ENCODE measurements at places on chromosomes 6 and 20.

DNA sequence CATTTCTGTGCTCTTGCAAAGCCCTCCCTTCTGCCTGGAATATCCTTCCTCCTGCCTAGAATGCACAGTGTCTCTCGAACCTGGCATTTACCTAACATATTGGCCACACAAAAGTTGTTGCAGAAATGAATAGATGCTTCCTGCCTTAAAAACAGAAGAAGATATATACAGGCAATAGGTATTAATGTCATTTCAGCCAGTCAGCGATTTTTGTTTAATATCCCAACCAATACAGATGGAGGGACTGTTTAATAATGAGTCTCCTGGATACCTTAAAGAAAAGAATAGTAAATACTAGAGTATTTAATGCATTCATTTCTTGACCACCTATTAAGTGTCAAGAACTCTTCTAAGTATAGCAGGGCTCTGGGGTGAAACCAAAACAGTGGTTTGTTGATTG, 70.3 kb downstream of the MBOAT1 start:
- no peak for DNase-seq

- no peak for DNase-seq
Observed at GRCh38 chr6:169064194-169064593, 189.5 kb downstream of the THBS2 start.

DNA sequence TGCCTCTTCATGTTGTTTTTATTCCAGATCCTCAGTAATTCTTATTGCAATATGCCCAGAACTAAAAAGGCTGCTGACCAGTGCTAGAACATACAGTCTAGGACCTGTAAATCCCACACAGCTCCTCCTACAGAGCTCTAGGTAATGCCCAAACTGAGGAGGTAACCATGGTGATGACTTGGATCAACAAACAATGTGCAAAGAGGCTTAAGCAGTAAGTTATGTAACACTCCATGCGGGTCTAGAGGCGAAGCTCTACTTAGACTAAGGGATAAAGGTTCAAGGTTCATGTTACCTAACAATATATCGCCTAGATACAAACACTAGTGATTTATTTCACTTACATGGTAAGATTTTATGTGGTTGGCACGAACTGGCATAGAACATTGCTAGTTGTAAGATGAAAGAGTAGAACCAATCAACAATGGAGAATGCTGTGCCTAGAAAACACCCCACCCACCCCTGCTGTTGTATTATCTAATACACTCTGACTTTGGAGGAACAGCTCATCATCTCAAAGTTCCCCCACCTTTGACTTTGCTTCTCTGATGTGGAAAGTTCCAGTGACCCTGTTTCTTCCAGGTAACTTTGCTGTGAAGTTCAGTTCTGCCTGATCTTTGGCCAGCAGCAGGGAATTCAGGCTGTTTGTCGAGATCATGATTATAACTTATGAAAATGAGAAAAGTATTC, 242.4 kb downstream of the ALDH8A1 start:
- no peak for DNase-seq

GRCh38 chr20:11193241-11193640, 519.4 kb upstream of the JAG1 start:
- DNase-seq: no peak

- no peak for DNase-seq
Observed at GRCh38 chr6:131979515-131980337, 28.6 kb upstream of the CCN2 start.

GRCh38 chr6:124493259-124493658, 469.0 kb upstream of the RNF217 start:
- no peak for DNase-seq

DNA sequence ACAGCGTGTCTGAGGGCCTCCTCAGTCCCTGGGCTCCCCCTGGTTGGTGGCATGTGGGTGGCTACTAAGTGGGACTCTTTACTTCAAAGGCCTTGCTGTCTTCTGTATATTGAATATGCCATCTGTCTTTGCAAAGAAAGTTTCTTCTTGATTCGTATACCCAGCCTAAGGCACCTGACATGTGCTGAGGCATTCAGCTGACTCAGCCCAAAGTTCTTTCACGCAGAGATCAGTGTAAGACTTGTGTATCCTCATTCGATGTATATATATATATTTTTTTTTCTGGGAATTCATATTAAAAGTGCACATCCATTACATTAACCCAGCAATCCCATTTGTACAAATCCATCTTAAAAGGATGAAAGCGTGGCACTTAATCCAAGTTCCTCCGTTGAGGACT, 115.1 kb upstream of the PMEPA1 start:
- no peak for DNase-seq

GRCh38 chr6:148349466-148349865, 6.8 kb downstream of the SASH1 start:
- DNase-seq: no peak

DNA sequence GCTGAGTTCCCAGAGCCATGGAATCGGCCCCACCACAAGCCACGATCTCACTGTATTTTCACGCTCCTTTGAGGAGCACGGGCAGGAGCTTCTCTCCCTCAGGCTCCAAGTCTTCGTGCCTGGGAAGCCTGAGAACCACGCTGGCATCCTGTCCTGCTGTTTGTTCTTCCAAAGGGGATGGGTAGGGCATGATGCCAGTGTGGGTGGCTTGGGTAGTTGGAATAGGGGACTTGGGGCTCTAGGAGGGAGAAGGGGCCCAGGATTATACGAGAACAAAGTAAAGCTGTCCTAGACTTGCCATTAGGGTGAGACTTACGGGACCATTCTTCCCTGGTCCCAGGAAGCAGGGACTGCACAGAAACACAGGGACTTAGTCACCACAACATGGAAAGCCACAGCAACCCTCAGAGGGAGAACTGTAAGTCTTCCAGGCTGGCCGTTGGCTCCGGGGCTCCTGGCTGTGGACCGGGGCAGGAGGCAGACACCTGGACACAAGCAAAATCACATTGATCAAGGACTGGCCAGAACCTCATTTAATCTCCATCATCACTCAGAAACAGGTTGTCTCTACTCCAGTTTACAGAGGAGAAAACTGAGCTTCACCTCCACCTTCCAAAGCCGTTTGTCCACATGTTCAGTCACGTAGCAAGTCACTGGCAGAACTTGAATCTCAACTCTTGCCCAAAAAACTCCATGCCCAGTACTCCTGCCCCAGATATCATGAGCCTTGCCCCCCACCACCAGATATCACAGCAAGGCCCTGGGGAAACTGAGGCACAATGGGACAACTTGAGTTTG, 1.3 kb downstream of the CCN5 start:
- no peak for DNase-seq

GRCh38 chr6:53103993-53104675, 38.9 kb downstream of the FBXO9 start:
- DNase-seq: no peak

DNA sequence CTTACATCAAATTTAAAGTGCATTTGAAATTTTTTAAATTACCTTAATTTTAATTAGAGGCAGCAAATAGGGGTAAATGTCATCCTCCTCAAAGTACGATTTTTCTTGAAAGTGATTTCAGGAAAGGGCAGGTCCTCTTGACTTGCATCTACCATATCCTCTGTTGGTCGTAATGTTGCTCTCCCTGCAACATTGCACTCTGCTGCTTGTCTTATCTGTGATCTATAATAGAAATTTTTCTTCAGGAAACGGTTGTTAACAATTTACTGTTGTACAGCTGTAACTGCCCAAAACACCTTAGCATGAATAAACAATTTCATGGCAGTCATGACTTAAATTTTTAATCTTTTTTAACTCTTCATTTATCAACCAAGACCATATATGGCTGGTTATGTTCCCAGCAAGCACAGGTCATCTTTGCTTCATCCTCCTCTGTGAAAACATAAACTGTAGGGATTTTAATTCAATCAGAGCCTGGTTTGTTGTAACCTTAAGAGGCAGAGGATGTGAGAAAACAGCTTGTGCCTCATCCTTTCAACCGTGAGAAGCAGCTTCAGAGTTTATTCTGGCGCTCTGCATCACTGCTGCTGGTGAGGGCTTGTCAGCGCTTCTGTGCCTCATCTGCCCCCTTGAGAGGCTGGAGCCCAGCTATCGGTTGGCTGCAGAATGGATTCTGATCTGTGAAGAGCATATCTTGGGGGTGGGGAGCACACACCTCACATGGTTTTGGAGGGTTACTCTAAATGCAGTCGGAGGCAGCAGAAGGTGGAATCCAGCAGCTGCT, 56.0 kb downstream of the CTNNBL1 start:
- DNase-seq: no peak

DNA sequence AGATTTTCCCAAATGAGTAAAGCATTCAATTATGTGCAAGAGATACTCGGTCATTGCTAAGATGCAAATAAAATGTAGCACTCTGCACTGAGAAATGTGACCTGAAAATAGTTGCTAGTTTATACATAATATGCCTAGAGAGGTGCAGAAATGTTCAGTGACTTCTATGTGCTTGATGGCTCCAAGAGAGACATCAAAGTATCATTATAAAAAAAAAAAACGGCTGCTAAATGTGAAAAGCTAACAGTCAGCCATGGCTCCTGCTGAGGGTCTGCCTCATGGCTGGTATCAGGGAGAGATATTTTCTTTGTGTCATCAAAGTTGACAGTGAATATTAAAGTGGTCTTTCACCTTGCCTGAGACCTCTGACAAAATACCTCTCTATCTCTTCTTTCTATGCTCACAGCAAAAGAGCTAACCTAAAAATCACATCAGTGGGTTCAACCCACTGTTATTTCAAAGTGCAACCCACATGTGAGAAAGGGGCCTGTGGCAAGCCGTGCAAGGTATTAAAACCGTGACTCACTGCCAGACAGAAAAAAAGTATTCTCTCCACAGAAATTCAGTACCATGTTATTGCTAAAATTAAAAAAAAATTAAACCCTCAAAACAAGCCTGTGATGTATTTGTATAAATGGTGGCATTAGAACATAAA, 259.0 kb downstream of the HIVEP2 start:
- DNase-seq: no peak

DNA sequence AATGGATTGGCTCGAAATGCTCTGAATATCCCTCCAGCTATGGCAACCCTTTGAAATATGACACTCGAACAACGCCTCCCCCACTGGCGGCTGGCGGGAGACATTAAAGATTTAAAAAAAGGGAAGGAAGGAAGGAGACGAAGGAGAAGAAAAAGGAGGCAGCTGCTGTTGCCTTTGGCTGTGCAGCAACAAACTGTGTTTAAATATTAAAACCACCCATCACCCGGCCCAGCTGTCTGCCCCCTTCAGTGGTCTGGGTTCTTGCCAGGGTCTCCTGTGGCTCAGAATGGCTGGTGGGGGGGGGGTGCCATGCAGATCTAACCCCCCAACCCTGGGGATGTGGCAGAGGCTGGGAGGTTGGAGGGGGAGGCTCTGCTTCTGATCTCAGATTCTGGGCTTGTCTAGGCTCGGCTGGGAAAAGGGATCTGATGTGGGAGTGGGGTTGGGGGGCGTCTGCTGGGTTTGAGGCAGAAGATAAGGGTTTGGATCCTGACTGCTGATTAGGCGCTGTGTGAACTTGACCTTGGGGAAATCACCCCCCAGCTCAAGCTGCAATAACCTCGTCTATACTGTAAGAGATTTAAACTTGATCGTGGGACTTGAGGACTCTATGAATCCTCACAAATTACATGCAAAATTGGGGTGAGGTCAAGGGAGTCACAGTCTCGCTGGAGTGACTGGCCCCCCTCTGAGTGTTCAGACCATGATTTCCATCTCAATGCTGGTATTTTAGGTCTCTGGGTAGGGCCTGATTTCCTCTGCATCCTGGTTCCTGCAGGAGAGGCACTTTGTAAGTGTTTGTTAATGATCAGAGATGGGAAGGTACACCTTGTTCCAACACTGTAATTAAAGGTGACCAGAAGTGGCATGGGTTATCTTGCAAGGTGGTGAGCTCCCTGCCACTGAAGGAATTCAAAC, 40.3 kb upstream of the BLCAP start:
- DNase-seq: no peak

- no peak for DNase-seq
Observed at GRCh38 chr20:5270603-5271002, 46.2 kb downstream of the PROKR2 start.

DNA sequence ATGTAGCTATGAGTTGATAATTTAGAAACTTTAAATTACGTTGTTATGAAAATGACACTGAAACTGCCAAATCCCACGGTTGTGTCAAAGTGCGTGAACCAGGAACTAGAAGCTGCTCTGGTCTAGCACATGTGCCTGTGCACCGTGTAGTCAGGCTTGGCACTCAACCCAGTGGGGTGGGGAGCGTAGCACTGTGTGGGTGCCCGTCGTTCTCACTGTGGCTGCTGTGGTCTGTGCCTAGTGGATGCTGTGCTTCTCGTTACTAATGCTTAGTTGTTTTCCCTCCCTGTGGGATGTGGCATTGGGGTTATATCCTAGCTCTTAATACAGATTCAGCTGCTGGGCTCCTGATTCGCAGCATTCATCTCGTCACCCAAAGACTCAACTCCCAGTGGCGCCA, 46.2 kb upstream of the ADIG start:
- no peak for DNase-seq

All from T-helper 2 cell (primary cell).